ENCODE measurements at places on chromosomes 4 and X. TPM values are rescaled to one million over a fixed set of nuclear protein-coding genes. Genes with fewer than 3 reads are reported as not detected.

The IL9R gene
- total RNA-seq = 0.46 TPM

- peak overlapping the region; percentile 98 for H3K27ac ChIP-seq
- H3K27me3 ChIP-seq = no peaks in the 10 kb centered on the region
- no peaks in the 10 kb centered on the region for H3K36me3 ChIP-seq
- no peak for DNase-seq
- H3K4me3 ChIP-seq = no peak overlapping the region
Measured at GRCh38 chr4:119725011-119725410, 96.4 kb upstream of the PDE5A start.

DNA sequence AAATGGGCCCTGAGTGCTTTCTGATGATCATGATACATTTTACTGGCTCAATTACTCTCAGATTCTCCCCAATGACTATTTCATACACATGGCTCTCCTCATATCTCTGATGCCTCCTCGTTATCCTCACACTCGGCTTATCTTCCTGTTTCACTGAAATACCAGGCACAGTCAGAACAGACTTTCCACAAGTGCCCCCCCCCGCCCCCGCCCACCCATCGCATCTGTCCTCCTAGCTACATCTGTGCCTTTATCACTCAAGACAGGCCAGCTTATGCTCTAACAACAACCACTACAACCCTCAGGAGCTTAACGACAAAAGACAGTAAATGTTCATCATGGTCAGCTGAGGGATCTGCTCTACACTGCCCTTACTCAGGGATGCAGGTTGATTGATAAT, 610.6 kb upstream of the DIPK2B start:
- H3K4me1 ChIP-seq = peaks cover 30% of the 10 kb centered on the region
- DNase-seq = no peak
- H3K27me3 ChIP-seq = no peaks in the 10 kb centered on the region
- H3K27ac ChIP-seq = no peak overlapping the region

DNA sequence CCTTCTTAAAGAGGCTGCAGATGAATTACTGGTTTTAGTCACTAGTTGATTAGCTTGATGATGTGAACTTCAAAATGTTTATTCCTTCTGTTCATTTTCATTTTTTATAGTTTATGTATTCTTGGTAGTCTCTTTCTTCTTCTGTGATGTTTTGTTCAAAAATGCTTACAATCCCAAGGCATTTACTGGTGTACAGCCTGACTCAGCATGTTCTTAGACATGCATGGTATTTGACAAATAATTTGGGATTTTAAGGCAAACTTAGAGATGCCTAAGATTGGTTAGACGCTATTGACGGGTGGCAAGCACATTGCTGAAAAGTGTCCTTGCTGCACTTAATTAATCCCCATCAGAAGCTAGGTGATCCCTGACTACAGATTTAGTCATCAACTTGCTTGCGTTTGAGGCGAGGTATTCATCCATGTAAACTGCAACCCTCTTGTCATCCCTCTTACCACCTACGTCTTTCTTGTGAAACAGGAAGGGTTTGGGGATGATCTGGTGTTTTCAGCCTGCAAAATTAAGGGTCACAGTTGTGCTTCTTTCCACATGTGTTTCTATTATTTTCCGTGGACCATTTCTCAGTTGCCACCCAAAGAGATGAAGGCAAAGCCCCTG, 331.8 kb downstream of the DKK2 start:
- no peaks in the 10 kb centered on the region for H3K4me1 ChIP-seq
- no peaks in the 10 kb centered on the region for H3K36me3 ChIP-seq
- H3K27me3 ChIP-seq = no peaks in the 10 kb centered on the region
- H3K4me3 ChIP-seq = no peak overlapping the region

The MAOA gene
- 0.23 TPM for total RNA-seq

- no peak for DNase-seq
- no peak overlapping the region for H3K4me3 ChIP-seq
- no peak overlapping the region for H3K27ac ChIP-seq
- H3K27me3 ChIP-seq = no peaks in the 10 kb centered on the region
- no peaks in the 10 kb centered on the region for H3K36me3 ChIP-seq
Measured at GRCh38 chrX:15882704-15883539, 28.3 kb upstream of the AP1S2 start.

DNA sequence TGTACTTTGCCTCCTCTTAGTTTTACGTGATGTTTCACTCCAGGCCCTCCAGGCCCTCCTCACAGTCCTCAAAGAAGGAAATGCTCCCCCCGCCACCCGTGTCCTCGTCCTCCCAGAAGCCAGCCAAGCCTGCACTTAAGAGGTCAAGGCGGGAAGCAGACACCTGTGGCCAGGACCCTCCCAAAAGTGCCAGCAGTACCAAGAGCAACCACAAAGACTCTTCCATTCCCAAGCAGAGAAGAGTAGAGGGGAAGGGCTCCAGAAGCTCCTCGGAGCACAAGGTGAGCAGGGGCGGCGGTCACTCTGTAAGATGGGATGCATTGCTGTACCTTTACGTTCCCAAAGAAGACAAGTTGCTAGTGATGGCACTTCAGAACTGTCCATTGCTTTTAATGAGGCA, 94.4 kb downstream of the KLHL8 start:
- H3K4me3 ChIP-seq = no peak overlapping the region
- no peak for DNase-seq
- H3K27me3 ChIP-seq = no peaks in the 10 kb centered on the region
- H3K36me3 ChIP-seq = no peaks in the 10 kb centered on the region
- H3K27ac ChIP-seq = no peak overlapping the region

- no peaks in the 10 kb centered on the region for H3K27me3 ChIP-seq
- no peaks in the 10 kb centered on the region for H3K4me1 ChIP-seq
- H3K4me3 ChIP-seq = no peak overlapping the region
- no peaks in the 10 kb centered on the region for H3K36me3 ChIP-seq
- H3K27ac ChIP-seq = no peak overlapping the region
Measured at GRCh38 chr4:1265351-1265750, 16.4 kb upstream of the CTBP1 start.

The GC gene
- total RNA-seq = 0.31 TPM

- H3K27me3 ChIP-seq = no peaks in the 10 kb centered on the region
- no peaks in the 10 kb centered on the region for H3K36me3 ChIP-seq
- DNase-seq = no peak
- H3K4me1 ChIP-seq = no peaks in the 10 kb centered on the region
Measured at GRCh38 chrX:24536551-24536950, 71.5 kb downstream of the PDK3 start.

GRCh38 chrX:24426340-24426913, 38.7 kb upstream of the PDK3 start:
- H3K4me3 ChIP-seq = no peak overlapping the region
- no peak overlapping the region for H3K27ac ChIP-seq
- H3K36me3 ChIP-seq = no peaks in the 10 kb centered on the region
- no peaks in the 10 kb centered on the region for H3K4me1 ChIP-seq
- DNase-seq = no peak
- no peaks in the 10 kb centered on the region for H3K27me3 ChIP-seq

- DNase-seq = no peak
- no peaks in the 10 kb centered on the region for H3K27me3 ChIP-seq
- no peaks in the 10 kb centered on the region for H3K4me1 ChIP-seq
- H3K36me3 ChIP-seq = no peaks in the 10 kb centered on the region
- H3K4me3 ChIP-seq = no peak overlapping the region
Measured at GRCh38 chr4:13940921-13941320, 313.4 kb upstream of the BOD1L1 start.

- H3K4me3 ChIP-seq = no peak overlapping the region
- no peak overlapping the region for H3K27ac ChIP-seq
- H3K4me1 ChIP-seq = no peaks in the 10 kb centered on the region
- no peaks in the 10 kb centered on the region for H3K36me3 ChIP-seq
Measured at GRCh38 chrX:42538405-42538804, 239.6 kb downstream of the PPP1R2C start.

- DNase-seq = no peak
- H3K4me3 ChIP-seq = no peak overlapping the region
- no peaks in the 10 kb centered on the region for H3K36me3 ChIP-seq
- H3K27ac ChIP-seq = no peak overlapping the region
- H3K27me3 ChIP-seq = no peaks in the 10 kb centered on the region
Measured at GRCh38 chr4:41140410-41140809, 73.9 kb downstream of the APBB2 start.

DNA sequence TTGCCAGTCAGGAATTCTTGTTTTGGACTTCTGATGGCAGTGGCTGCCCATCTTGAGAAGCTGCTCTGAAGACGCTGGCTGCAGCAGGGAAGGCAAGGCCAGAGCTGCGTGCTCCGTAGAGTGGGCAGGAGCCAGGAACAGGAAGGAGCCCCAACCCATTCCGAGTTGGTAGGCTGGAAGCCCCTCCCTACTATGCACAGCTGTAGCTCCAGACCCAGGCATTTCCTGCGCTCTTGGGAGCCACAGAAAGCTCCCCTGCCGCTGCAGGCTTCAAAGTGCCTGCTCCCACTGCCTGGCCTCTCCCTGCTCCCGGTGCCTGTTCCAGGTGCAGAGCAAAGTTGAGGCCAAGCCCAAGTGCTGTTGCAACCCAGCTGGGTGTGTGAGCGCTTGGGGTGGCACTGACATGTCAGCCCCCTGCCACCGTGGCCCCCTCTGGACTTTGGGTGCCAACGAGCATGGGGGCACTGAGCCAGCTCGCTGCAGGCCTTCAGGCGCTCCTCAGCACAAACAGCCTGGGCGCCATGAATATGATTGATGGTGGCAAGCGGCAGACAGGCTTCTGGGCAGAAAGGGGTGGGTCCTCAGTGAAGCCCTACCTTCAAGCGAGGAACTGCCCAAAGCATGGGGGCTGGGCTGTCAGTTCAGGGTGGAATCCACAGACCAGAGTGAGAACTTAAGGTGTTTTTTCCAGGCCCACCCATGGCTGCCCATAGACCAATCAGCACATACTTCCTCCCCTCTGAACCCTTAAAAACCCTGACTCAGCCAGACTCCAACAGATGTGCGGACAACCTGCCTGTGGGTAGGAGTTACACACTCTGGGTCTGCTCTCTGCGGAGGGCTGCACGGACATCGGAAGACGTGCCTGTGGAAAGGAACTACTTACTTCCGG, 677.2 kb upstream of the INTU start:
- DNase-seq = no peak
- no peaks in the 10 kb centered on the region for H3K36me3 ChIP-seq
- H3K27me3 ChIP-seq = no peaks in the 10 kb centered on the region
- no peak overlapping the region for H3K27ac ChIP-seq
- H3K4me3 ChIP-seq = no peak overlapping the region

GRCh38 chrX:10341309-10341708, 184.5 kb downstream of the CLCN4 start:
- no peaks in the 10 kb centered on the region for H3K27me3 ChIP-seq
- no peak for DNase-seq
- H3K36me3 ChIP-seq = no peaks in the 10 kb centered on the region
- H3K4me1 ChIP-seq = no peaks in the 10 kb centered on the region
- no peak overlapping the region for H3K27ac ChIP-seq

- no peaks in the 10 kb centered on the region for H3K4me1 ChIP-seq
- no peak for DNase-seq
- no peaks in the 10 kb centered on the region for H3K36me3 ChIP-seq
- no peak overlapping the region for H3K4me3 ChIP-seq
- no peak overlapping the region for H3K27ac ChIP-seq
- H3K27me3 ChIP-seq = no peaks in the 10 kb centered on the region
Measured at GRCh38 chrX:9401051-9401450, 63.8 kb upstream of the TBL1X start.

GRCh38 chr4:56575820-56576429, 70.3 kb downstream of the ARL9 start:
- no peaks in the 10 kb centered on the region for H3K4me1 ChIP-seq
- H3K27me3 ChIP-seq = no peaks in the 10 kb centered on the region
- no peak overlapping the region for H3K4me3 ChIP-seq

DNA sequence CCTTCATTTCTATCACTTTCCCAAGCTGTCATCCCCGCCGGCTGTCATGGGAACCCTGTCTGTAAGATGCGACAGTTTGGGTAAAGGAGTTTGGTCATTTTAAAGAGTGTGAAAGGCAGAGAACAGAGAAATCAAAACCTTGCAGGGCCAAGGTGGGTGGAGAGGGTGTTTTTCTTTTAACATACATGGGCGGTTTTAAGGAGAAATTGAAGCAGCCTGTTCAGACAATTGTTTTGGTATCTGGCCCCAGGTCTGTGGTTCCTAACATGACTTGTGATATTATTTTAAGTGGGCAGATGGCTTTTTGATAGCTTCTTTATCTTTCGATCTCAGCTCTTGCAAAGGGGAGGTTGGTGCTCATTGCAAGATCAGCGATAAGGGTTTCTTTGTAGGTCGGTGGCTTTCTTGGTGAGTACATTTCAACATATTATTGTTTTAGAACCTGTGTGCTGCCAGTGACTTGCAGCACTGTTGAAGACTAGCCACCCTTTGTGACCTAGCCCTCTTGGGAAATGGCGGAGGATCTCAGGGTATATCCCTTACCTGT, 3.7 kb downstream of the PPP1R3F start:
- peaks cover 20% of the 10 kb centered on the region for H3K4me1 ChIP-seq
- no peaks in the 10 kb centered on the region for H3K36me3 ChIP-seq
- no peak for DNase-seq
- no peaks in the 10 kb centered on the region for H3K27me3 ChIP-seq

DNA sequence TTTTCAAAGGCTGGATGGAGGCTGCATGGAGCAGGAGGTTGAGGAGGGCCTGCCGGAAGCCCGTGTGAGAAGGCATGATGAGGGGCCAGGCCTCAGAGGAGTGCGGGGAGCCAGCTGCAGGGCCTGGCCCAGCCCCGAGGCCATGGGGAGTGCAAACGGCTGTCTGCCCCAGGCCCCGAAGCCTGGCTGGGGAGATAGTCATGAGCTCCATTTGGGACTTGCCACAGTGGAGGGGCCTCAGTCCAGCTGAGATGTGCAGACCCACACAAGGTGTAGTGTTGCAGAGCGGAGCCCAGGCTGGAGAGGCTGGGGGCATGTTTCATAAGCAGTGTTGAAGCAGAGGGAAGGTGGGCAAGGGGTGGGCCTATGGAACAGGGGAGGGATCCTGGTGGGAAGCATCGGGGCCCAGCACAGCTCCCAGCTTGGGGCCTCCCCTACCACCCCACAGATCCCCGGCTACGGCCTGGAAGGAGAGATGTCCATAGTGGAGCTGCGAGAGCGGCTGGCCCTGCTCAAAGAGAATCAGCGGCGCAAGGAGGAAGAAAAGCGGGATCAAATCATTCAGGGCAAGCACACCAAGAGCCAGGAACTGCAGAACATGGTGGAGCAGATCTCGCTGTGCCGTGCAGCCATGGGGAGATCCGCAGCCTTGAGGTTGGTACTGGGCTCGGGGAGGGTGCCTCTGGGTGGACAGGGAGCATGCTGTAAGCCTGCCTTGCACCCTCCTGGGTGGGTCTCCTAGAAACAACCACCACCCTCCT, 9.1 kb upstream of the RNF4 start:
- H3K27me3 ChIP-seq = no peaks in the 10 kb centered on the region
- no peak overlapping the region for H3K27ac ChIP-seq
- H3K4me3 ChIP-seq = no peak overlapping the region

GRCh38 chr4:138500869-138501268, 258.7 kb upstream of the SLC7A11 start:
- H3K4me3 ChIP-seq = no peak overlapping the region
- DNase-seq = no peak
- no peaks in the 10 kb centered on the region for H3K36me3 ChIP-seq

Measured in Panc1 (cell line).